ENCODE measurements at places on chromosomes 1 and 21. TPM values are rescaled to one million over a fixed set of nuclear protein-coding genes. Genes with fewer than 3 reads are reported as not detected.

DNA sequence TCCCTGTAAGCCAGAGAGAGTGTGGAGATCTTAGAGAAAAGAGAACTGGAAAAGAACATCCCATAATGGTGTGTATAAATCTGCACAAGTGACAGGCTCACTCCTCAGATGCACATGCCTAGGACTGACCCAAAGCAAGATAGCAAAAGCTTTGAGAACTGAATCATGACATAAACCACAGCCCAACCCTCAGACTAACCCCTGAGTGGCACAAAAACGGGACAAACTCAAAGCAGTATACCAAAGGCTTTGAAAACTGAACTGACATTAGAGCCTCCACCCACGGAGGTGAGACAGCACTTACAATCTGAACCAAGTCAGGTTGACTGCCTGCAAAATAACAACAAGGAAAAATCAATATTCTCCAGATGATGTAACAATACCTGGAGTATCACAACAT is 70.8 kb downstream of the TIAM1 start:
- no peak for DNase-seq
- no peak overlapping the region for H3K4me3 ChIP-seq
- H3K27ac ChIP-seq = no peak overlapping the region
- peaks cover 13% of the 10 kb centered on the region for H3K4me1 ChIP-seq

GJA5 gene
- 0.62 TPM for total RNA-seq

DNA sequence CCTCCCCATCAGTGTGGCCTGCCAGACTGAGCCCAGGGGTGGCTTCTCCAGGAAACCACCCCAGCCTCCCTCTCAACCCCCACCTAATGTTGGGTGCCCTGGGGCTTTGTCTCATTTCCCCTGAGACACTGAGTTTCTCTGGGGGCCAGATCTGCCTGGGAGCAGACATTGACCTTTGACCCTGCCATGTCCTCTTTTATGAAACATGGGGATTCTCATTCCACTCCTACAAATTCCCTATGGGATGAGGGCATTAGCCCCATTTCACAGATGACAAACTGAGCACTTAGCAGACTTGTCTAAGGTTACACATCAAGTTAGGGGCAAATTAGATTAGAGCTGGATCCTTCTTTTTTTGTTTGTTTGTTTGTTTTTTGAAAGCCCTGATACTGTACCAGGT is 24.1 kb downstream of the RHBG start:
- no peak overlapping the region for H3K27ac ChIP-seq
- H3K4me1 ChIP-seq = peaks cover 8% of the 10 kb centered on the region
- no peak overlapping the region for H3K4me3 ChIP-seq
- DNase-seq = no peak
- H3K27me3 ChIP-seq = peaks cover 27% of the 10 kb centered on the region
- no peaks in the 10 kb centered on the region for H3K36me3 ChIP-seq

ANGPTL1 gene
- total RNA-seq = 0.72 TPM

DNA sequence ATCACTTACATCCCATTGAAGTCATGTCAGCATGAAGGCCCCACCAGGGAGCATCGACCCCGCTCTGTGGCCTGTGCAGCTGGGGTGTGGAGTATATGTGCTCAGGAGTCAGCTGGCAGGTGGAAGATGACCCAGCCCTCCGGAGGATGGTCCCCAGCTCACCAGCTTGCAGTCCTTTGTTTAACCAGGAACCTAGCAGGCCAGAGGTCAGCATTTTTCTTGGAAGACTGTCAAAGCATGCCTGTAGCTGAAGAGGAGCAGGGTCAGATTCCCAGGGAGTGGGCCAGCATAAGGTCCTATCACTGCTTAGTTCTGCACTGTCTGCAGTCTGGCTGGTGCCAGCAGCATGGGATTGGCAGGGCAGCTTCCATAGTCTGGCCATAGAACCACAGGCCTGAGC is 12.7 kb downstream of the NFASC start:
- DNase-seq = no peak
- H3K27me3 ChIP-seq = peaks cover 89% of the 10 kb centered on the region
- H3K27ac ChIP-seq = no peak overlapping the region
- H3K4me1 ChIP-seq = peaks cover 6% of the 10 kb centered on the region

GRCh38 chr21:45302082-45303061 is 14.7 kb upstream of the POFUT2 start:
- no peak for DNase-seq
- no peaks in the 10 kb centered on the region for H3K27me3 ChIP-seq
- no peak overlapping the region for H3K4me3 ChIP-seq
- peaks cover 5% of the 10 kb centered on the region for H3K36me3 ChIP-seq
- H3K4me1 ChIP-seq = peaks cover 25% of the 10 kb centered on the region

GRCh38 chr1:55869065-55869464 is 653.9 kb upstream of the USP24 start:
- peaks cover 54% of the 10 kb centered on the region for H3K4me1 ChIP-seq
- H3K4me3 ChIP-seq = no peak overlapping the region
- H3K36me3 ChIP-seq = no peaks in the 10 kb centered on the region
- peaks cover 1% of the 10 kb centered on the region for H3K27me3 ChIP-seq
- no peak overlapping the region for H3K27ac ChIP-seq

DNA sequence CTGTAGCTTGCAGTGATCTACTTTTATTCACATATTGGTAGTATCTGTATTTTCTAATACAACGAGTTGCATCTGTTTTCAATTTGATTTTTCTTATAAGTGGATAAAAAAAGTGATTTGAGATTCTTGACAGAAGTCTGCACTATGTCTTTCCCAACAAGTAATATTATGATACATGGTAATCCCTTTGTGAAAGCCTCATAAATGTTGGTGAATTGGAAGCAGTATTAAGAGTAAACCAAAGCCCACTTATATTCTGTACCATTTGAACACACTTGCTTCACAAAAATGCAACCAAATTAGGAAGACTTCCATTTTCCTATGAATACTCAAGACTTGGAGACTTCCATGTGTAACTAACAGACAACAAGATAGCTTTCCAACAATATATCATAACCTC is 172.0 kb downstream of the HMCN1 start:
- H3K36me3 ChIP-seq = no peaks in the 10 kb centered on the region
- H3K27me3 ChIP-seq = no peaks in the 10 kb centered on the region
- no peak for DNase-seq
- no peak overlapping the region for H3K27ac ChIP-seq
- H3K4me3 ChIP-seq = no peak overlapping the region

DNA sequence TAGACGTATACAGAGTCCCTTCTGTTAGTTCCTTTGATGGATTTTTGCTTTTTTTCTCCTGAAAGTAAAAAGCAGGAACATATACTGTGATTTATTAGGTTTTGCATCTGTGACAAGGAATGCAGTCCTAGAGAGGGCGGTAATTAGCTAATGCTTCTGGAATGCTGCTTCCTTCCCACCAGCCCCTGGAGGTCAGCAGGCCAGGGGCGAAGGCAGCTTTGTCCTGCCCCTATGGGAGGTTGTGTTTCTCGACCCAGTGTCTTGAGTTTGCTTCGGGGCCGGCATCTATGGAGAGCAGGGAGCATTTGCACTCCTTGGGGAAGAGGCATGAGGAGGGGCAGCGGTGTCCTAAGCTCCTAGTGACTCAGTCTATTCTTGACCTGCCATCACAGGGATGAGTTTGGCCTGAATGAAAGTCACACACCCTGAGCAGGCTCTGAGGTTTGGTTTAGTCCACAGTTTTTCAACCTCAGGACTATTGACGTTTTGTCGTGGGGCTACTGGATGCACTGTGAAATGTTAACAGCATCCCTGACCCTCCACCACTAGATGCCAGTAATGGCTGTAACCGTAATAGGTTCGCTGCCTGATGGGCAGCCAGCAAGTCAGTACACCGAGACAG is 85.0 kb upstream of the KCNJ15 start:
- no peaks in the 10 kb centered on the region for H3K27me3 ChIP-seq
- peak overlapping the region; percentile 82 for H3K27ac ChIP-seq
- DNase-seq = no peak
- H3K4me1 ChIP-seq = peaks cover 22% of the 10 kb centered on the region
- H3K4me3 ChIP-seq = no peak overlapping the region

DNA sequence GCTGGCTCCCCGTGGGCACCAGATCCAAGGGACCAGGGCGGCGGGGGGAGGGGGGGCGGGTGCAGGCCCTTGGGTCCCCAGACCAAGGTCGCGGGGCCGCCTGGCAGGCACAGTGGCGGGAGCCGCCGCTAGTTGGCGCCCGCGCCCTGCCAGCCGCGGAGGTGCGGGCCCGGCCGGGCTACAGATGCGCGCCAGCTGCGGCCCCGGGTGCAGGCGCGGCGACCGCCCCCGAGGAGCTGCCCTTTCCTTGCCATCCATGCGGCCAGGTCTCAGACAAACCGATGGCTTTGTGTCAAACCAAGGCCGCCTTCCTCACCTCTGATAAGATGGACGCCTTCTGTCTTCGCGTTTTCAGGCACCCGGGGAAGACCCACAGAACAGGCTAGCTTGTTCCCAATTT is 2.2 kb upstream of the RUNX3 start:
- H3K27ac ChIP-seq = no peak overlapping the region
- H3K27me3 ChIP-seq = peaks cover 70% of the 10 kb centered on the region
- no peak overlapping the region for H3K4me3 ChIP-seq
- H3K36me3 ChIP-seq = no peaks in the 10 kb centered on the region
- DNase-seq = peak; percentile 72

DNA sequence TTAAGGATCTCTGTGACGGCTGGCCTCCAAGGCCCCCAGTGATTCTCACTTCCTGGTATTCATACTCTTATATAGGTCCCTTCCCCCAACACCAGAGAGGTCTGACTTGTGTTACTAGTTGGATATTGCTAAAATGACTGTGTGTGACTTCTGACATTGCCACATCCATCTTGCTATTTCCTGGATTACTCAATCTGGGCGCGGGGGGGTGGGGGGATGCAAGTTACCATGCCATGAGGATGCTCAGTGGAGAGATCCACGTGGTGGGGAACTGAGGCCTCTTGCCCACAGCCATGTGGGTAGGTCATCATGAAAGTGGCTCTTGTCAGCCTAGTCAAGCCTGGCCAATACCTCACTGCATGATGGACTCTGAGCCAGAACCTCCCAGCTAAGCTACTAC is 117.0 kb downstream of the UBE2U start:
- H3K27ac ChIP-seq = no peak overlapping the region
- H3K4me1 ChIP-seq = peaks cover 3% of the 10 kb centered on the region
- no peak for DNase-seq
- H3K27me3 ChIP-seq = peaks cover 4% of the 10 kb centered on the region

DNA sequence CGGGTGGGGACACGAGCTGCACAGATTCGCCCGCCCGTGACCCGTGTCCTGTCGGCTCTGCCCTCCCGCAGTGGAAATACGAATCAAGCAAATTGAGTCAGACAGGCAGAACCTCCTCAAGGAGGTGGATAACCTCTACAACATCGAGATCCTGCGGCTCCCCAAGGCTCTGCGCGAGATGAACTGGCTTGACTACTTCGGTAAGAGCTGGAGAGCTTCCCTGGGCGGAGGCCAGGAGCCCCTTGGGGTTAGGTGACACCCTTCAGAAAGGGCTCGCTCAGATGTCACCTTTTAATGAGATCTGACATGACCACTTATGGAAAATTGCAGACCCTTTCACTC is 489 bp downstream of the CDCA8 start:
- H3K36me3 ChIP-seq = peaks cover 4% of the 10 kb centered on the region

SPRR2B gene
- not detected for total RNA-seq

PNRC2 gene
- 149 TPM for total RNA-seq

DNA sequence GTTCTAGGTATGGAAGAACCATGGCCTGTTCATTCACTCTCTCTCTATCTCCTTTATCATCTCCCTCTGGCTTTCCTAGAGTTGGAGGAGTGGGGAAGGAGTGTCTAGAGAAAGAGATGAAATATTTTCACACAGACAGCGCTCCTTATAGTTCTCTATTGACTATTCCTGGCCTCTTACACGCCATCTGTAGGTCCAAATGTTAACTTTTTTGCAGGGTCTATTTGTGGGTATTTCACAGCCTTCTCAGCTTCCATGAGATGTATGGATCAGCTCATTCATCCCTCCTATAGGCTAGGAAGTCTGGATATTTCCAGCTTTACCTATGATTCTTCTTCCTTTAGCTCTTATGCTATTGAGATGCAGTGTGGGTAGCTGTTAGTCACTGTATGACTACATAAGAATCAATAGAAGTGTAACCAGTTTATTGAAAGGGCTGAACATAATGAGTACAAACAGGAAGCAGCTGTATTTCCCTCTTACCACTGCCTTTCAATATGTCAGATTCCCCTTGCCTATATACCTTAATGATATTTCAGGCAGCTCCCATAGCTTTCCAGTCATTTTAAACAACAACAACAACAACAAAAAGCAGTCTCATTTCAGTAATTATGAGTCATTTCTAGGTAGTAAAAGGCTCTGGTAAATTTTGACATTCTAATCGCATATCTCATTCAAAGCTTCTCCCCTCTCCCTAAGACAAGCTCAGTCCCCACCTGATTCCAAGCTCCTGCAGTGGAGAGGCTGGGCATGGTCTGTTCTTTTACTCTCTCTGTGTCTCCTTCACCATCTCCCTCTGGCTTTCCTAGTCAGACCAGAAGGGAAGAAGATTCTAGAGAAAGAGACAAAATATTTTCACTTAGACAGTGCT is 149.5 kb downstream of the TTLL7 start:
- DNase-seq = no peak
- peaks cover 2% of the 10 kb centered on the region for H3K27me3 ChIP-seq
- H3K27ac ChIP-seq = no peak overlapping the region
- peaks cover 2% of the 10 kb centered on the region for H3K36me3 ChIP-seq
- H3K4me3 ChIP-seq = no peak overlapping the region

GRCh38 chr1:33711511-33711910 is 152.4 kb upstream of the HMGB4 start:
- no peak overlapping the region for H3K27ac ChIP-seq
- H3K36me3 ChIP-seq = no peaks in the 10 kb centered on the region
- peaks cover 44% of the 10 kb centered on the region for H3K27me3 ChIP-seq

- peaks cover 19% of the 10 kb centered on the region for H3K4me1 ChIP-seq
- no peak overlapping the region for H3K27ac ChIP-seq
These were observed 68.7 kb downstream of the GALNT2 start for GRCh38 chr1:230135726-230136125.

CYP4B1 gene
- 0.27 TPM for total RNA-seq

DNA sequence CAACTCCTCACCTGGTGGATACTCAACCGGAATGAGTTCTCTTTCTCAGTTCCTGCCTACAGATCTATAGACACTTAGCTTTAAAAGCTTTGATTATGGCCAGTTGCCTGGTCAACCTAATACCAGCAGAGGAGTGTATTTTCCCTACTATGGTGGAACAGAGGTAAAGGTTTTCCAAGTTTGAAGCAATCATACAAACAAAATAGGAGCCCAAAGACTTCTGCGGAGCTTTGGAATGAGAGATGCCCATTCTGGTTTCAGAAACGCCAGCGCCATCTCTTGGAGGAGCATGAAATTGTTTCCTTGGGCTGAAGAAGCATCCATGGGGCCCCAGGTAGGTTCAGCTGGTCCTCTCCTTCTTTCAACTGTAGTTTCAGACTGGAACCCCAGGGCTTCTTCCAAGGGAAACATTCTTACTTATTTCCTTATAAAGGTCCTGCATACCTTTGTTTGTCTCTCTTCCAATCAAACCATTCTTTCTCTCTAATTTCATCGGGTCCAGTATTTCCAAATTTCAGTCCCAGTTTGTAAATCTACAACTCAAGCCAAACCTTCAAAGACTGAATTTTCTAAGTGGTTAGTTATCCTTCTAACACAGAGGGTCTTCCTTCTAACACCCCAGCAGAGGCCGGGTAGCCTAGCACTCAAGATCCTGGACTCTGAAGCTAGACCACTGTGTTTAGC is 95.9 kb downstream of the KCNJ15 start:
- H3K27ac ChIP-seq = no peak overlapping the region
- peaks cover 20% of the 10 kb centered on the region for H3K27me3 ChIP-seq
- DNase-seq = peak; percentile 72
- H3K4me1 ChIP-seq = peaks cover 30% of the 10 kb centered on the region

SERTAD4 gene
- total RNA-seq = 8.2 TPM

PDPN gene
- total RNA-seq = 102 TPM

IKBKE gene
- 8.4 TPM for total RNA-seq
